T follicular helper cell (primary cell): ENCODE measurements at places on chromosomes 4 and X.

DNA sequence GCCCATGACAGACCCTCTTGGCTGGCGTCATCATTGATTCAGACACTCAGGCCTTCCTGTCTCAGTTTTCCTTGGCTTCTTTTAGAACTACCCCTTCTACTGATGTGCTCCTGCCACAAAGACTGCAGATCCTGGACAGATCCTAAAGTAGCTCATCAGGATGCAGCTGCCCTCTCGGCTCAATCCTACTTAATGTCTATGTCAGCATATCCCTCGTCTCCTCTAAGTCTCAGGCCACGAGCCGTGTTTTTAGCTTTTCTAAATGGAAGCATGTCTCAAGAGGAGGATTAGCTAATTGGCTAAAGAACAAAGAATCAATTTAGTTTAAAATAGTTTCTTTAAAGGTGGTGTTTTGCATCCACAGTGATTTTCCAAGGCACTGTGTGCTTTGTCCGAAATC is 447.7 kb downstream of the STIM2 start:
- DNase-seq: no peak

DNA sequence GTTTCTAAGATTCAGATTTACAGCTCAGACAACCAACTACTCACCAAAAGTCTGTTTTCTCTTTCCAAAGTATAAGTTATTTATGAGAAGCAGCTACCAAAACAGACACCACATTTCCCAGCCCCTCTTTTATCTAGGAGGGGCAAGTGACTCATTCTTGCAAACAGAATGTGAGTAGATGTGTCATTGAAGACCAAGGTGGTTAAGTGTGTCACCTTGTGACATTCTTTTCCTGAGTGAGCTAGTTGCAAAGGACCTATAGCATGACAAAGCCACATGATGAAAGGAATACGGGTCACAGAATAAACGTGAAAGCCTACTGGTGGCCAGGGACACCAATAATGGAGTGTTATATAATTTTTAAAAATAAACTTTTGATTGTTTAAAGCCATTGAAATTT is 50.0 kb downstream of the SLC7A11 start:
- no peak for DNase-seq

- no peak for DNase-seq
Observed at GRCh38 chrX:7784580-7784979, 58.4 kb upstream of the VCX start.

- DNase-seq: no peak
Observed at GRCh38 chrX:44735498-44735897, 108.3 kb upstream of the DUSP21 start.

DNA sequence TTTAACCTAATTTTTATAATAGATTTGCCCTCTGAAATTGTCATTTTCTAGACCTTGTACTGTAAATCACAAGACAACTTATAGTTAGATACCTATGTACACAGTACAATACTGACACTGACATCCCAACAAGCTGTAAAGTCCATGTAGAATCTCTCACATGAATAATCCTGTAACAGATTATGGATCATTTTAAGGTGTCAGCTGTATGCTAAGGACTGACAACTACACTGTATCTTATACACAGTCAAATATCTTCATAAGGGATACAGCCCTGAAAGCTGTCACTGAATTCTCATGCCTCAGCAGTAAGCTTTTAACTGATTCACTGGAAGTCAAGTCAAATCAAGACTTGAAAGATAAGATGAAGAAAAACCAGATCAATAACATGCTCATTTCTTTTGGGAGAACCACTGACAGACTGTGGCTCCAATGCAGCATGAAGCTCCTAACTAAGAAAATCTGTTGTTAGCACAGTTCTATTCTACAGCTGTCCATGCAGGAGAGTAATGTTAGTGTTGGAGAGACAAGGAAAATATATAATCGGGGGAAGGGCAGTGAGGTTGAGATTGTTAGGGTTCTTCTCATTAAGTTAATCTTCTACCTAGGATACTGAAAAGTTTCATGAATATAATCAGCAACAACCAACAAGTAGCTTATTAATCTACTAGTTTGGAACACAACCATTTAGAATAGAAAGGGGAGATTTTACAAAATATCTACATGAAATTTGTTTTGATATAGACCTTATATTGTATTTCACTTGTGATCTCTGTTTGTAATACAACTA is 612.0 kb downstream of the PCDH18 start:
- no peak for DNase-seq

- no peak for DNase-seq
Observed at GRCh38 chr4:106809076-106809475, 227.0 kb downstream of the DKK2 start.

- DNase-seq: no peak
Observed at GRCh38 chr4:102862747-102863146, 6.0 kb upstream of the CISD2 start.

- DNase-seq: no peak
Observed at GRCh38 chr4:177246641-177247584, 62.8 kb upstream of the NEIL3 start.

GRCh38 chr4:102036016-102036415 is 245.5 kb downstream of the BANK1 start:
- DNase-seq: no peak

GRCh38 chrX:53997724-53998123 is 46.5 kb downstream of the PHF8 start:
- no peak for DNase-seq

DNA sequence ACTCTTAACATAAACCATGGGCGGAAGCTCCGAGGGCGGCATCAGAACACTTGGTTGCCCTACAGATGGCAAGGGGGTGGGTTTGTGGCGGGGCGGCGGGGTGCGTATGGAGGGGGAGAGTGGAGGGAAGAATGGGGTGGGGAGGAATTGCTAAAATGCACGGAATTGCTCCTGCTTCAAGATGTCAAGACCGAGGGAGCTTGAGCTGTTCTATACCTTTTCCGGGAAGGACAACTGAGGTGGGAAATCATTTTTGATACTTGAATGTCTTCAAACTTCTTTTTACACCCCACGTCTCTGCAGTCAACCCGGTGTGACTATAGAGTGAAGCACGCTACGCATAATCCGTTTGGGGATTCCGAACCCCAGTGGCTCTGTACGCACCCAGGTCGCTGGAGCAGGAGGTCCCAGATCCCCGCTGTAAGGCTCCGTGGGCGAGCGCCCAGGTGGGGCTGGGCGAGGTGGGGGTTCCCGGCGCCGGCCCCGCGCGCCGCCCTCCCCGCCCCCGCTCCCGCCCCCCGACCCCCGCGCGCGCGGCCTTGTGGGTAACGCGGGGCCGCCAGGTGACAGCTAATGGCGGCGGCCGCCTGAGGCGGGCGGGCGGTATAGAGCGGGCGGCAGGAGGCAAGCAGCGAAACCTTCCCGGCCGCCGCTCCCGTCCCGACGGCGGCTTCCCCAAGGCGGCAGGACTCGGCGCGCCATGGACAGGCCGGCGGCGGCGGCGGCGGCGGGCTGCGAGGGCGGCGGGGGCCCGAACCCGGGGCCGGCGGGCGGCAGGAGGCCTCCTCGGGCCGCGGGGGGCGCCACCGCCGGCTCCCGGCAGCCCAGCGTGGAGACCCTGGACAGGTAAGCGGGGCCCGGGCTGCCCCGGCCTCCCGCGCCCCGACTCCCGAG is at the start of gene MTMR1:
Gene MTMR1, plus strand, starts transcription at position 566 of the 894 bp plus-strand sequence. Its CDS starts 135 bp downstream, at position 701.
- DNase-seq: peak; percentile 48

- no peak for DNase-seq
Observed at GRCh38 chr4:114343015-114343414, 255.6 kb upstream of the UGT8 start.

GRCh38 chr4:38964942-38965775 is 67.0 kb downstream of the TMEM156 start:
- DNase-seq: no peak

DNA sequence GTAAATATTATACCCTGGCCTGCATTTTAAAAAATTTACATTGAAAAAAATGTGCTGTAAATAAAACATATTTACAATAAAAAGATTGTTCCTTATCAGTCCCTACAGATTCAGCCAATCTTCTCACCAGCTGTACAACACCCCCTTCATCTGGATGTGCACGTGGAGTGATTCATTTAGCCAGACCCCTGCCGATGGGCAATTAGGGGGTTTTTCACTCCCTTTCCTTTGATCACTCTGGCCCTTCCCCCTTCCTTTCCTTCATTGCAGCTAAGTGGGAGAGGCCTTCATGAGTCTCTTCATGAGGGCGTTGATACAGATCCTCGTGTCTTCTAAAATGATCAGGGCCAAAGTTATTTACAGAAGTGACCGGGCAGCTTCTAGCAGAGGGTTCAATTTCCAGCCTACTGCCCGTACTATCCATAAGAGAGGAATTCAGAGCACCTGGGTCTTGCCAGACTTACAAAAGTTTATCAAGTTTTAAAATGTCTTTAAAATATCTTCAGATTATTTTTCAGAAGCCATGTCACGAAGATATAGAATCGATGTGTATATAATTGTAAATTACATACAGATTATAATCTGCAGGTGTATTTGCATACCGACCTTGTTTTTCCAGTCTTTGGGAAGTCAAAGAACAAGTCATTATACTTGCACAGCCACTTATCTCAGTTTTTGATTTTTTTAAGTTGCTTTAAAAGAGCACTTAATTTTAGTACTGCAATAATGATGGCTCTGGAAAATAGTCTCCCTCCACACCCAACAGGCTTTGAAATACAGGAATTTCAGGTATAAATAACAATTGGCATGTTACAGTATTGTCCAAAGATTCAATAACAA is 21.4 kb upstream of the RASL11B start:
- no peak for DNase-seq

DNA sequence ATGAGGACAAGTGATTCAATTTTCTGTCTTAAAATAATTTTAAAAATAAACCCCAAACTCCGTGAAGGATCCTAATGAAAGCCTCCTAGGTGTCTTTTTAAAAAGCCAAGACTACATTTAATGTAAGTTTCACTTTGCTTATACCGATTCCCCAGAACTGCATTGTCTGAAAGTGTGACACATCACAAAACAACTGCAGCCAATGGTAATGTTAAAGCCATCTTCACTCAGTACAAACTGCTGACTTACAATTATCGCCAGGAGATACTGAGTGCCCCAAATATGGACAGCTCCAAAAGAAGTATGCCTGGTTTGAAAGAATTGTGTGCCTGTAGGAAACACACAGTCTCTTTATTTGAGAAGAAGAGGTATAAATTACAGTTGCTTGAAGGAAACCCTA is 73.7 kb upstream of the SPANXB1 start:
- no peak for DNase-seq
